ENCODE measurements at places on chromosomes 4 and X. TPM values are rescaled to one million over a fixed set of nuclear protein-coding genes. Genes with fewer than 3 reads are reported as not detected.

DNA sequence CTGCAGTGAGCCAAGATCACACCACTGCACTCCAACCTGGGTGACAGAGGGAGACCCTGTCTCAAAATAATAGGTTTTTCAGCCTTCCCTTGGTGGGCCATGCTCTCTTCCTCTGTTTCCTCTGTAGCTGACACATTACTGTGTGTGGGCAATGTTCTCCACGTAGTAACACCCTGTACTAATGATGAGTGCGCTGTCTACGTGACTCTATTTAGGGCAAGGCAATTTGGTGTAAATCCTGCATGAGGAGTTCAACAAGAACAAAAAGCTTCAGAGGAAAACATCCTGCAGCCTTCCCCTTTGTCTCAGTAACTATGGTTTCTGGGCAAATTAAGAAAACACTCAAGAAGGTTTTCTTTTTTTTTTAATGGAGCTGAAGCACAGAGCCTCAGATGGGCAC is 24.4 kb upstream of the JAKMIP1 start:
- no peak for DNase-seq

LUZP4 gene
- not detected for total RNA-seq

RAI2 gene
- 0.13 TPM for total RNA-seq

ZDHHC15 gene
- total RNA-seq, result 0.13 TPM

GRCh38 chr4:184958923-184959210 is 59.4 kb upstream of the HELT start:
- DNase-seq, result no peak

DNA sequence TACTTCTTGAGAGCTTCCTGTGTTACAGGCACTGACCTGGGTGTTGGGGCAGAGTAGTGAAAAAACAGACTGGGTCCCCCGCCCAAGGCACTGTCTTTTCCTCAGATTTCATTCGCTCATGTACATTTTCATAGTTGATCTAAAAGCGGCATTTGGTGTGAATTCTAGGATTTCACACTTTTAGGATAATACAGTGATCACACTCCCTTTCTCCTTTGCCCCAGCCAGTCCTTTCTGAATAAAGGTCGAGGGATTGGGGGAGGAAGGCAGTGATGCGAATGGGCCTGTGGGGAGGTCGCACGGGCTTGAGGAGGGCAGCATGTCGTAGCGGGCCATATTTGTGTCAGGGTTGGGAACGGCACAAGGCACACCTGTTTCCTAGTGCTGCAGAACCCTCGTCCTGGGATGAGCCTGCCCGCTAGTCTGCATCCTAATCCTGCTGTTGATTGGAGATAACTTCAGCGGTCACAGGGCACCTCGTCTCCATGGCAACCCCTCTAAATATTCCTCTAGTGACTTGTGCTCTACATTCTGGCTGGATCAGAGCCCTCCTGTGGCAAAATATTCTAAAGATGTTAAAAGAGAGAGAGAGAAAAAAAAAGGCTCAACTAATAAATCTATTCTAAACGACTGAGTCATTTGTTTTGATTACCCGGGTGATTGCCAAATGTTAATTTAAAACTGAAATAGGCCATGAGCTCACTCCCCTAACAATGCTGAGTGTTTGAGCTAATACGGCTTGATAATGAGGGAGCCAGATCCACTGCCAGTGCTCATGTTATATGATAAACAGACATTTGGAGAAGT is 21.8 kb downstream of the FHL1 start:
- DNase-seq, result peak; percentile 83

GAGE12H gene
- total RNA-seq, result not detected

- DNase-seq, result no peak
Observed at GRCh38 chr4:20538905-20539304, 161.4 kb upstream of the PACRGL start.

GRCh38 chr4:32135642-32136041 is 1415.5 kb downstream of the PCDH7 start:
- no peak for DNase-seq

ERCC6L gene
- total RNA-seq, result 4.7 TPM

GRCh38 chr4:147465461-147465860 is 15.4 kb upstream of the EDNRA start:
- DNase-seq, result no peak

C1GALT1C1 gene
- total RNA-seq, result 86.1 TPM

DMRTC1 gene
- not detected for total RNA-seq

ADAMTS3 gene
- 5.2 TPM for total RNA-seq

TDO2 gene
- total RNA-seq, result not detected

DNA sequence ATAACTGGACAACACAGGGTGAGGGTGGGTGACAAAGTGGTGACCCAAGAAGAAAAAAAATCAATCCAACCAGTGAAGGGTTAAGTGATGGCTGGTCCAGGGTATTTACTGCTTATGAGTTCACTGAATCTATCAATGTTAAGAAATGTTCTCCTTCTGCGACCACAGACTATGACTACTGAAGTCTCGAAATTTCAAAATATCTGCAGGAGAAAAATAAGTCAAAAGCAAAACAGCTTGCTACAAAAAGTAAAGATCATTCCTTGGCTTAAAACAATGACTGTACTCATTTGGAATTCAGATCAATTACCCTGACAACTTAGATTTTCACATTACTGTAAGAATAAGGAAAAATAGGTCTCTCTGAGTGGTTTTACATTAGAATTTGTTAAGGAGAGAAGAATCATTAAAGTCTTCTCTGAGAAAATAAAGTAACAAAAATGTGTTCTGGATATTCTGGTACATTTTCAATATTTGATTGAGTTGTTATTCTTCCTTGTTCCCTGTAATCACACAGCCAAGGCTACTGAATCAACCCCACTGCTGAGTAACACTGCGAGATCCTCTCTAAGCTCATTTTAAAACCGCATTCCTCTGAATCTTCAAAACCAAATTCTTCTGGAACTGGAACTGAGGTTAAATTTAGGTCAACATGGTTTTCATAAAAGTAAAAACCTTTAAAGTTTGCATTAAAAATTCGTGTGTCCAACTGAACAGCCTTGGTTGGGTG is 22.7 kb downstream of the SMPX start:
- DNase-seq, result no peak

GRCh38 chrX:141609111-141609510 is 19.6 kb downstream of the SPANXA2 start:
- no peak for DNase-seq

FATE1 gene
- not detected for total RNA-seq

DNA sequence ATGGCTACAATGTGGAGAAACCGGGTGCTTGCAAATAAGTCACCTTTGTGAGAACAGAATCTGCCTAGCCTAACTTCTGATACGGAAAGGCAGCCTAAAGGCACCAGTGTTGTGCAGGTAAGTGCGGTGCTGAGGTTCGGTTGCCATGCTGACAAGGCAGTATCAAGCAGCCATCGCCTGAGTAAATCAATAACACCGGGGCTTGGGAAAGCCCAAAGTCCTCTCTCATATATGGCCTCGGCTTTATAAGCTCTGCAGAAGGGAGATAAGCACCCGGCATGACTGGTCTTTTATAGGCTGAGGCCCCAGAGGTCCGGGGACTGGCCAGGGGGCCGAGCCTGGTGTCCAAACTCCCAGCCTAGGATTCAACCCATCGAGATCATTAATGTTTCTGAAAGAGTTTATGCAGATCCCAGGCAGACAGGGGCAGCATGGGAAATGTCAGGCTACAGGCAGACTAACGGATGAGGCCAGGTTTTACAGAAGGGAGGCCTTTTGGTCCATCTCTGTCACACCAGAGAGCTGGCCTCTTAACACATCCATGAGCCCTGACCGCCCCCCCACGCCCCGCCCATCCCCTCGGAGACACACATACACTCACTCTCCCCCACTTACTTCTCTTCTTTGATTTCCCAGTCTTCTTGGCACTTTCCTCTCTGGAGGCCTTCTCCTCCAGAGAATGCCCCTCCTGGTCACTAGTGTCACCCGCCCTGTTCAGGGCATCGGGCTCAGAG is 38.5 kb downstream of the ELF4 start:
- DNase-seq, result no peak

- no peak for DNase-seq
Observed at GRCh38 chr4:139984471-139984870, 169.5 kb downstream of the MAML3 start.

- DNase-seq, result no peak
Observed at GRCh38 chrX:83511208-83511607, 3.1 kb downstream of the POU3F4 start.

RGN gene
- total RNA-seq, result 0.56 TPM

DNA sequence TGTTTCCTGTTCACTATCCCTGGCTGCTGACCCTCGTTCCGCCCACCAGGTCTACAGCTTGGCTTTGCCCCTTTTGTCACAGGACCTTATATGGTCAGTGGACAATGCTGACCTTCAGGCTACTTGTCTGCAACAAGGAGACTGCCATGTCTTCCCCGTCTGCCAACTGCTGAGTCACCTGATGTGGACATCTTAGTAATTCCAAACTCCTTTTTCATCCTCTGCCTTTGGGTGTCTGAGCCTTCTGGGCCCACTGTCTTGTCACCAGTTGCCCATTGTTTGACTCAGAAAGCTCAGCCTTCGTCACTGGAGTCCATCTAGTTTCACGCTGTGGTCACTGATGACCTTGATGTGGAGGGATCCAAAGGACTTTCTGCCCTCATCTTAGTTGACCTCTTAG is 30.2 kb downstream of the GPRIN3 start:
- no peak for DNase-seq
